ENCODE measurements at places on chromosomes 3 and 15.
A peak's percentile ranks its signal among the peaks of the same experiment; 100 is the strongest.

DNA sequence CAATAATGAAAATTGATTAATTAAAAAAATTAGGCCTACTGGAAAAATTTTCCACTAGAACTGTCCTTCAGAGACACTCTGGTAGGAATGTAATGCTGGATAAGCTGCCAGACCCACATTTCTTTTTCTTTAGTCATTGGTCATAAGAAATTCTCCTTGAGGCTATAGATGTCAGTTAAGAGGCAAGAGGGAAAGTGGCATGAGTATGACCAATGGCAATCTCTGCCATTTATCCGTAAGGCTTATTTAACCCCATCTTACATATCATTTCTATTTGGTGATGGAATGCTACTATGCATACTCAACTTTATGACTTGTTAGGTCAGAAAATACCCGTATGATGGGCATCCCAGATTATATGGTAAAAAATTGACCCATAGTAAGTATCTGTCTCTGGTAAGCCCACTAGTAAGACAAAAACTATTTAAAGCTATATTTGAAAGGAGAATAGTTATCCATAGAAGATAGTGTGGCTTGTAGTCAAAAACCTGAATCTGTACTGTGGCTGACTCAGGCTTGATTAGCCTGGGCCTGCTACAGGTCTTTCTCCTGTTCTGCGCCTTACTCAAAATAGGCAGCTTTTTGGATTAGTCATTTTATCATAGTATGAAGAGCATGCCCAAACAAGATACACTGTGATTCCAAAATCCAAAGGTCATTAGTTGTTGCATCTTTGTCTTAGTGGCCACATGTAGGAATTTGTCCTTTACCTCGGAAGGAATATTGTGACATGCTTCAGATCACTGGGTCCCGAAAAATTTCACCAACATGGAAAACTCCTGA, 314.7 kb downstream of the PYDC2 start:
- DNase-seq: no peak

DNA sequence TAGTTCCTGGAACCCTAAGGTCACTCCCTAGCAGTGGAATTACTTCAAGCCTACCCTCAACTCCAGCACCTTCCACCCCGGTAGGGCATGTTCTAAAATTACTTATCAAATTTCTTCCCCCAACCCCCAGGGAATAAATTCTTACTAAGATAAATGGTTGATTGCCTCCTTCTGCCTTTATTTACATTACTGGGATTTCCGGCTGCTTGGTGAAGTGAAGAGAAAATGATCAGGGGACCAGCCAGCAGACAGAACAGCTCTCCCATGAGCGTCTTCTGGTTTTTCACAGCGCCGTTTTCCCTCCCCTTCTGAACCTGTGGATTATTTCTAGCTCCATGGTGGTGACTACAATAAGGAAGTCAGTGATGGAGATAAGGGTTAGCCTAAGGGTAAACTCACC, 521.5 kb upstream of the PPP2R3A start:
- no peak for DNase-seq

DNA sequence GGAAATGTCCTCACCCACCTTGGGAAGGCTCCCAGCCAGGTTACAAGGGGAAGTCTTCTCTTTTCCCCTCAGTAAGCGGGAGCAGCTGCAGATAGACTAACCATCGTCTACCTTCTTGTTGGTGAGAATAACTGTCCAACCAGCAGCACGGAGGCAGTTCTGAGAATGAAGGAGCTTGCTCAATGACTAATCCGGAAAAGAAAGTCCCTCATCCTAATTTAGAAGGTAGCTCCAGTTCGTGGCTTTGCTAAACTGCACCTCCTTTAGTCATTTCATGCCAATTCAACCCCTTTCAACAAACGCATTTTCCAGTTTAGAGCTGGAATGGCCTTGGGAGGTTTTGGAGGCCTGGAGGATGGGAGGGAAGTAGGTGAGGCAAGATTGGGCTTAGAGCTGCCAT, 527.4 kb upstream of the PROK2 start:
- no peak for DNase-seq

GRCh38 chr3:158420654-158421396, 150.2 kb upstream of the MLF1 start:
- no peak for DNase-seq

GRCh38 chr3:173013219-173013832, 127.7 kb downstream of the SPATA16 start:
- DNase-seq: no peak

- DNase-seq: peak; percentile 61
Observed at GRCh38 chr3:14791343-14791945, 27.3 kb upstream of the FGD5 start.

Measured in SK-MEL-5 (cell line).